Panc1 (cell line): ENCODE measurements at places on chromosomes 7 and 10.
A peak's percentile ranks its signal among the peaks of the same experiment; 100 is the strongest.

DNA sequence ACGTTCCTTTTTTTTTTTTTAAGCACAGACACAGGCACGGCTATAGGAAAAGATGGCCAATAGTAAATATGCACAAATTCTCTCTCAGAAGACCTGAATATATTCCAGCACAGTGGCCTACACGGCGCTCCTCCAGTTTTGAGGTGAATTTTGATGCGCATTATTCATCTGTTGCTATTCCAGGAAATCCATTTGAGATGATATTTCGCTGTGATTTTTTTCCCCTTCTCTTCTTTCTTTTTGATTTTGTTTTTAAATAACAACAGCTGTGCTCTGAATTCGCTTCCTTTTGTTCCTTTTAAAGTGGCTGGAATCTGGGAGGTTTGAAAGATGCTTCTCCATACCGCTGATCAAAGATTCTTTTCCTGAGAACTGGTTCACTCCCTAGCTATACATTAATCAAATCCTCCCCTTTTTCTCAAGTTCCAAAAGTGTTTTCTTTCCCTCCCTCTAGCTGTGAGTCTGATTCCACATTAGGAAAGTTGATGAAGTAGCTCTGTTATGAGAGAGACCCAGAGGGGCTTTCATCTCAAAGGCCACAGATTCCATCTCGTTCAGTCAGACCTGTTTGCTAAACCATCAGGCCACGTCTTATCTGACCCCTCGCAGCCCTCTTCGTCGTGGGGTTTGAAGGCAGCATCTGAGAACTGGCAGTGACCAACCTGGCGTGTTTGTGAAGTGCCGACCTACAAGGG lies 602.7 kb upstream of the NRP1 start:
- no peaks in the 10 kb centered on the region for H3K4me1 ChIP-seq
- H3K4me3 ChIP-seq, result no peak overlapping the region
- no peaks in the 10 kb centered on the region for H3K36me3 ChIP-seq
- H3K27me3 ChIP-seq, result no peaks in the 10 kb centered on the region

GRCh38 chr10:127415901-127416581 lies 133.1 kb upstream of the NPS start:
- no peaks in the 10 kb centered on the region for H3K27me3 ChIP-seq
- no peak overlapping the region for H3K27ac ChIP-seq
- DNase-seq, result no peak

DNA sequence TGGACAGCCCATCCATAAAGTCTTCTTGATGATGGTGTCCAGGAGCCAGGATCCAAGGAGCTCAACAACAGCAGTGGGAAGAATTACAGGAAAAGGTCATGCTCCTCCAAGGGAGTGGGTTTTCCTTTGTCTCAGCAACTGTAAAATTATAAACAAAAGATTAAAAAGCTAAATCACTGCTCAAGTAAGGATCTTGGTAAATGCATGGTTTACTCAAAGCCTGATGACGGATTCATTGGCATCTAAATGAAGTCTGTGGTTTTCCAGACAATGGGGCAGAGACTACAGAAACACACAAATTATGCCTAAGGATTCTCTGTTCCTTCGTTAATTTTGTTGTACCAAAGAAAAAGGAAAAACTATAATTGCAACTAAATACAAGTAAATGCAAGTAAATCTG lies 36.4 kb upstream of the DLX6 start:
- H3K4me1 ChIP-seq, result no peaks in the 10 kb centered on the region
- DNase-seq, result no peak
- no peaks in the 10 kb centered on the region for H3K36me3 ChIP-seq

GRCh38 chr7:130010689-130011412 lies 40.3 kb downstream of the ZC3HC1 start:
- H3K27ac ChIP-seq, result peak overlapping the region; percentile 52; the same call in 1 of the 2 replicates
- H3K27me3 ChIP-seq, result no peaks in the 10 kb centered on the region
- peak; percentile 98 for DNase-seq
- H3K36me3 ChIP-seq, result no peaks in the 10 kb centered on the region

- H3K36me3 ChIP-seq, result peaks cover 34% of the 10 kb centered on the region
- no peak overlapping the region for H3K4me3 ChIP-seq
- H3K27ac ChIP-seq, result peak overlapping the region; percentile 86
- H3K27me3 ChIP-seq, result no peaks in the 10 kb centered on the region
- peaks cover 65% of the 10 kb centered on the region for H3K4me1 ChIP-seq
These were observed 48.0 kb downstream of the MALSU1 start for GRCh38 chr7:23347033-23347681.

GRCh38 chr7:70525991-70526390 lies 606.0 kb upstream of the GALNT17 start:
- H3K4me3 ChIP-seq, result no peak overlapping the region
- H3K4me1 ChIP-seq, result no peaks in the 10 kb centered on the region
- H3K36me3 ChIP-seq, result no peaks in the 10 kb centered on the region
- no peak overlapping the region for H3K27ac ChIP-seq
- no peak for DNase-seq

DNA sequence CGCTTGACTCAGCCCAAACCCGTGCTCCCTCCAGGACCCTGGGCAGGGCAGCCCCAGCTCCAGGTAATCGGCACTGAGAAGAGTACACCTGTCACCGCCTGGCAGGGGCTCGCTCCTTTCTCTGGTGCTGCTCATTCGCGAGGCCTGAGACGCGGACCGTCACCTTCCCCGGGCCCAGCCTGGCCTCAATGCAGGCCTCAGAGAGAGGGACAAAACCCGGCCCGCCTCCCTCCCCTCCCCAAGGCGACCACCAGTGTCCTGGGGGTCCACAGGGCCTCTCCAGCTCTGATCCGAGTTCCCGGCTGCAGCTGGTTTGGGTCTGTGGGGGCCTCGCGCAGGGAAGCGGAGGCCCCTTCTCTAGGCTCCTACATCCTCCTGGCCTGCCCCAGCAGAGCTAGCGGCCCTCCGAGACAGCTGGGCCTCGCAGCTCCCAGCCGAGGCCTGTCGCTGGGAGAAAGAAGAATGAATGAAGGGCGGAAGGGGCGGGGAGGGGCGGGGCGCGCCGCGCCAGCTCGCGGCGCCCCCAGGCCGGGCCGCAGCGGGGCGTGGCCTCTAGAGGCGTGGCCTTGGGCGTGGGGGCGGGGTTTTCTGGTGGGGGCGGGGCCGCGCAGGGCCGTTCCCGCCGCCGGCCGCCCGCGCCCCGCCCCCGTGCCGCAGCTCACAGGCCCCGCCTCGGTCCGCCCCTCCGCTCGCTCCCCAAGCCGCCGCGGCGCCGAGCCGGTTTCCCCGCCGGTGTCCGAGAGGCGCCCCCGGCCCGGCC lies at the start of gene LIMK1:
TSS of gene LIMK1 (plus strand) at position 688 of the 760 bp plus-strand sequence. CDS start 187 bp downstream, outside the sequence.
- peaks cover 11% of the 10 kb centered on the region for H3K4me1 ChIP-seq
- H3K36me3 ChIP-seq, result peaks cover 3% of the 10 kb centered on the region; the same call in 1 of the 2 replicates
- H3K4me3 ChIP-seq, result peak within 1 kb of the TSS; percentile 81
- H3K27me3 ChIP-seq, result no peaks in the 10 kb centered on the region
- H3K27ac ChIP-seq, result peak within 1 kb of the TSS; percentile 88

DNA sequence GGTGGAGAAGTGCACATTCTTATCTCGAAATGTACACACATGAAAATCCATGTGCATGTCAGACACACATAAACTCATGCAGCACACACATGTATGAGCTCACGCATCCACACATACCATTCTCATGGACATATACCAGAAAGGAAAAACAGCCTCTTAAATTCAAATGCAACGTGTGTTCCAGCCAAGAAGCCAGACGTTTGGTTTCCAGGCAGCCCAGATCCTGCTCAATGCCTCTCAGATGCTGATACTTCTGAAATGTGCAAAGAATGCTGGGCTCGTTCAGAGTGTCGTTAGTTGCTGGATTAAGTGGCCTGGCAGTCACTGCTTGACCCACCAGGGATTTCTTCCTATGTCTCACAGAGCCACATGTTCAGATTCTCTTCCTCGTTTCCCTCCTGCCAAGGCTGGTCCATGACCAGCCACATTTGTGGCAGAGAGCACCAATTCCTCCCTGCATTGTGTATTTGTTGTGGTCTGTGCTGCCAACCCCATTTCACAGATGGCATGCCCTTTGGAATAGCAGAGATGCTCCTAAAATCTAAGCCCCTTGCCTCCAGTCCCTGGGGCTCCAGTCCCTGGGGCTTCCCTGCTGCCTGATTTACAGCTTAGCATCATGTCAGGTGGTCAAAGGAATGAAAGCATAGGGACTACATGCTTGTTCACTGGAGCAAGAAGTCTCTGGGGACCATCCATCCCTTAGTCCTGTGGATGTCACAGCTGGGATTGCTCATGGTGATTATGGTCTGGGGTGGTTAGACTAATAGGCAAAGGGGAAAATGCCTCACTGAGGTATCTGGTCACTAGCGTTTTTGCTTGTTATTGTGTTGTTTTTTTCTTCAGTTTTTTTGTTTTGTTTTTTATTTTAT lies 426.6 kb downstream of the PLXNA4 start:
- H3K27me3 ChIP-seq, result no peaks in the 10 kb centered on the region; the same call in 1 of the 2 replicates
- H3K4me3 ChIP-seq, result no peak overlapping the region
- H3K4me1 ChIP-seq, result no peaks in the 10 kb centered on the region; the same call in 1 of the 2 replicates
- no peak overlapping the region for H3K27ac ChIP-seq
- DNase-seq, result no peak

DNA sequence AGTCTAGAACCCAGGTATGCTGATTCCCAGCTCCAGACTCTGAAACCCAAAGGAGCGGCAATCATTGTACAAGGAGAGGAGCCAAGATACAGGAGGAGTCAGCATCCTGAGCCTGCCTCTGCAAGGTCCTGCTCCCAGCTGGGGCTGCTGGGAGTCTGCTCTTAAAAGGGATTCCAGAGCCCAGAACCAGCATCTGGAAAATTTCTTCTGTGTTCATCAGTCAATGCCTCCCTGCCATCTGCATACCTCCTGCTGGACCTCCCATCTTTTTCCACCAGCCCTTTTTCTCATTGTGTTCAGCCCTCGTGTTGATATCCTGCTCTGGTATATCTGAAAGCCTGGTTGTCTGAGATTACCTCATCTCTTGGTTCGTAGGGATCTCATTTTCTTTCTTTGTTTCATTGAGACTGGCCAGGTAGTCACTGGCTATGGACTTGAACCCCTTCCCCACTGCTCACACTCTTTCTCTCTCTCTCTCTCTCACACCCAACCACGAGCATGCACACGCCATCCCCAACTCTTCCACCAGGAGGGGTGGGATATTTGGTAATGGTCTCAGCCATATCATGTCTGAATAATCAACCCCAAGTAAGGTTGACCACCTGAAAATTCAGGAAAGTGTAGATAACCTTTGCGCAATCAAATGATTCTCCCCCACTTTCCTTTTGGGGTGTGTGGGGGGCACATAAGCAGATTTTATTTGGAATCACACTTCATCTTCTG lies 608.8 kb downstream of the LRMDA start:
- H3K4me3 ChIP-seq, result no peak overlapping the region
- no peaks in the 10 kb centered on the region for H3K36me3 ChIP-seq
- H3K27me3 ChIP-seq, result peaks cover 2% of the 10 kb centered on the region; the same call in 1 of the 2 replicates
- no peak for DNase-seq
- no peak overlapping the region for H3K27ac ChIP-seq
- no peaks in the 10 kb centered on the region for H3K4me1 ChIP-seq

DNA sequence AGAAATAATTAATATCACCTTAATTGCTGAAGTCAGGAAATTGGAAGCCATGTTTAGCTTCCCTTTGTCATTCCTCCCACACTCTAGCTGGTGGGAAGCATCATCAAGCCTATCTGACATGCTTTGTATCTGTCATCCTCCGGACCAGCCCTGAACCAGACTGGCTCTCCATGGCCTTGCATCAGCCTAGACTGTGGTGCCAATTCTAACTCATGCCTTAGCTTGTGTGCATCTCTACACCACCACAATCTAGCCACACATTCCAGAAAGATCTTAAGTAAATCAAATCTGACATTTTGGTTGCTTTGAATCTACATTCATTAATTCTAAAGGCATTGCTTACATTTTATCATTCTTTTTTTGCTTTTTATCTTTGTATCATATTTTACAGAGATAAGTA lies 196.4 kb upstream of the VSTM2A start:
- no peaks in the 10 kb centered on the region for H3K27me3 ChIP-seq
- H3K4me1 ChIP-seq, result no peaks in the 10 kb centered on the region
- H3K4me3 ChIP-seq, result no peak overlapping the region
- no peak for DNase-seq
- H3K27ac ChIP-seq, result no peak overlapping the region

DNA sequence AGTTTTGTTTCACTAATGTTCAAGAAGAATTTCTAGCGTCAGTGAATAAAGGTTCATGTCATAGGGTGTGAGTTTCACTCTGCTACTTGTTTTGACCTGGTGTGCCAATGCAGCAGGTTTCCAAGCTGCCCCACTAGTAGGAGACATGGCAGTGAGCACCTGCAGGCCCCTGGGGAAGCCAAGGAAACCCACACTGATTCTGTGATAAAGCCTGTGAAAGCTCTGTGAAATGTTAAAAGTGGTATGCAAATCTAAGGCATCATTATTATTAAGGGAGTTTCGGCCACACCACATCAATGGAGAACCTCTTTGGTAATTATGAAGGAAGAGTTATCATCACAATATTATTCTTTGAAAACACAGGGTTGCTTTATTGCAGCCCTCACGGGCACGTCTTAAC lies 46.4 kb downstream of the ABCB5 start:
- H3K36me3 ChIP-seq, result no peaks in the 10 kb centered on the region; the same call in 1 of the 2 replicates
- H3K4me1 ChIP-seq, result no peaks in the 10 kb centered on the region
- H3K27ac ChIP-seq, result no peak overlapping the region
- no peak overlapping the region for H3K4me3 ChIP-seq

GRCh38 chr10:62765726-62766125 lies 38.8 kb upstream of the ADO start:
- DNase-seq, result no peak
- no peaks in the 10 kb centered on the region for H3K27me3 ChIP-seq
- no peaks in the 10 kb centered on the region for H3K36me3 ChIP-seq
- no peak overlapping the region for H3K4me3 ChIP-seq
- H3K27ac ChIP-seq, result no peak overlapping the region

GRCh38 chr7:33804140-33804660 lies 101.1 kb upstream of the BMPER start:
- H3K4me3 ChIP-seq, result no peak overlapping the region
- H3K27me3 ChIP-seq, result no peaks in the 10 kb centered on the region; the same call in 1 of the 2 replicates
- H3K36me3 ChIP-seq, result no peaks in the 10 kb centered on the region
- H3K27ac ChIP-seq, result no peak overlapping the region
- H3K4me1 ChIP-seq, result no peaks in the 10 kb centered on the region

- no peaks in the 10 kb centered on the region for H3K27me3 ChIP-seq
- peak overlapping the region; percentile 44 for H3K27ac ChIP-seq
- peaks cover 25% of the 10 kb centered on the region for H3K4me1 ChIP-seq
- DNase-seq, result no peak
- H3K4me3 ChIP-seq, result no peak overlapping the region
These were observed 4.3 kb downstream of the NOC3L start for GRCh38 chr10:94358480-94358879.

DNA sequence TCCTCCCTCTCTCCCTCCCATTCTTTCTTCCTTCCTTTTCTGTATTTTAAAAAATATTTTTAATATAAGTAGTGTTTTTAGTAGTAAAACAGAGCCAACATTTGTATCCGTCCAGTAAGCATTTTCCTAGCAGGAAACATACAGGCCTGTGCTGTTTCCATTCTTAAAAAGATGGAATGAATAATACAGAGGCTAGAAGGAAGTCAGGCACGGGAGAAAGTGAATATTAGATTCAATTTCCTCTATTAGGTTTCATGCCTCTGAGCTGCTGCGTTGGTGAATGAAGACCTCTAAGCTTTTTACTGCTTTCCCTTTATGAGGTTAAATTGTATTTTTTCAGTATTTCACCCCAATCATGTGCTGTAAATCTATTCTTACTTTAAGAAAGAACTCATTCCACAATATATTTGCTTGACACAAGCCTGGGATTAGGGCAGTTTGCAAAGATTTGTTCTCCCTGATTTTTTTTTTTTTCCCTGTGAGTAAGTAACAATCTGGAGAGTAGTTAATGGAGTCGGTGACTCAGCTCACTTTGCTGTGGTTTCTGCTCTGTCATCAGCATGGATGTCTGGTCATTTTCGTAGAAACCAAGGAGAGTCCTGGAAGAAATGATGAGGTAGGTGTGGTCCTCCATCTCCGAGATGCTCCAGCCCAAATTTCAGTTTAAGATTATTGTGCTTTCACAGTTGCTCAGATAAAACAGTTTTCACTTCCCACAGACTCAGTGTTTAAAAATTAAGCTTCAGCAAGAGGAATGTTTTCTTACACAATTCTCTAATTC lies 76.1 kb upstream of the PITRM1 start:
- DNase-seq, result peak; percentile 47
- H3K4me1 ChIP-seq, result peaks cover 10% of the 10 kb centered on the region
- peak overlapping the region; percentile 54 for H3K27ac ChIP-seq
